Activated CD8-positive, alpha-beta T cell treated with anti-CD3 and anti-CD28 coated beads for 36 hours (primary cell): ENCODE measurements at places on chromosomes 11 and 22. TPM values are rescaled to one million over a fixed set of nuclear protein-coding genes. Genes with fewer than 3 reads are reported as not detected.

APOBEC3B gene
- total RNA-seq = 5.0 TPM

SCN4B gene
- 1.1 TPM for total RNA-seq

SGSM1 gene
- 0.13 TPM for total RNA-seq

MUC2 gene
- total RNA-seq = not detected

MICAL2 gene
- total RNA-seq = 105 TPM

TTLL12 gene
- total RNA-seq = 83.5 TPM

TRIM48 gene
- total RNA-seq = not detected

ROBO4 gene
- not detected for total RNA-seq

OTOG gene
- not detected for total RNA-seq

APOL3 gene
- total RNA-seq = 46.7 TPM

NLRP6 gene
- total RNA-seq = 3.3 TPM

DEFB131B gene
- total RNA-seq = not detected

PLEKHB1 gene
- total RNA-seq = 11.8 TPM

LRRC56 gene
- total RNA-seq = 0.99 TPM

FIBIN gene
- total RNA-seq = not detected

KCNJ5 gene
- total RNA-seq = not detected

TIMP3 gene
- total RNA-seq = 0.07 TPM

ANKK1 gene
- not detected for total RNA-seq

EMID1 gene
- total RNA-seq = 0.14 TPM

FOLR1 gene
- not detected for total RNA-seq
